ENCODE measurements at places on chromosomes 16 and 17. TPM values are rescaled to one million over a fixed set of nuclear protein-coding genes. Genes with fewer than 3 reads are reported as not detected.

Gene PIMREG
- total RNA-seq = 12.9 TPM

Gene ZFP3
- total RNA-seq = not detected

Gene CBFA2T3
- total RNA-seq = not detected

Gene SLC5A11
- total RNA-seq = 0.06 TPM

Gene FXR2
- 54.4 TPM for total RNA-seq

Gene KRTAP4-1
- not detected for total RNA-seq

Gene KCNJ12
- 0.10 TPM for total RNA-seq

Gene FAM20A
- not detected for total RNA-seq

Gene KRT25
- total RNA-seq = not detected

Gene AOC3
- total RNA-seq = 0.11 TPM

Gene RPRML
- total RNA-seq = 0.07 TPM

Gene TPSG1
- not detected for total RNA-seq

Gene KNOP1
- total RNA-seq = 16.3 TPM

Gene ARL5C
- total RNA-seq = not detected

Gene SLC4A1
- total RNA-seq = not detected

Gene SUZ12
- 13.7 TPM for total RNA-seq

Gene TAX1BP3
- total RNA-seq = 245 TPM

Gene MMP28
- 0.13 TPM for total RNA-seq

Gene C16orf54
- 1.5 TPM for total RNA-seq

Gene KRT40
- not detected for total RNA-seq

Gene AOC2
- total RNA-seq = 0.95 TPM

Gene ZNF764
- total RNA-seq = 4.9 TPM

Gene YPEL2
- total RNA-seq = 1.1 TPM

Gene WNT9B
- not detected for total RNA-seq

Gene ABCA3
- 0.14 TPM for total RNA-seq

Gene SLC16A5
- not detected for total RNA-seq

Gene GAS2L2
- 0.05 TPM for total RNA-seq

Gene KRT14
- total RNA-seq = not detected

Gene CLDN7
- not detected for total RNA-seq

Gene SLC5A2
- total RNA-seq = not detected

Gene AFMID
- total RNA-seq = 37.2 TPM

Gene KRT28
- not detected for total RNA-seq

Gene CCDC102A
- total RNA-seq = 13.7 TPM

Gene CCL7
- not detected for total RNA-seq

Gene DPEP3
- total RNA-seq = not detected

Gene TBC1D26
- total RNA-seq = not detected

Gene CCL5
- total RNA-seq = not detected

Gene HIC1
- 0.53 TPM for total RNA-seq

Gene ADAP2
- total RNA-seq = not detected

Gene B9D1
- total RNA-seq = 33.8 TPM

Gene CARD14
- not detected for total RNA-seq

Gene STAT5A
- total RNA-seq = 1.7 TPM

Gene FOXF1
- total RNA-seq = 0.10 TPM

Gene CLEC18A
- 0.10 TPM for total RNA-seq

Gene GJC1
- total RNA-seq = 42.7 TPM
